Fibroblast of pulmonary artery (primary cell): ENCODE measurements at places on chromosomes 7 and 10.

GRCh38 chr10:78461333-78461732 is 427.7 kb downstream of the RPS24 start:
- DNase-seq = no peak

DNA sequence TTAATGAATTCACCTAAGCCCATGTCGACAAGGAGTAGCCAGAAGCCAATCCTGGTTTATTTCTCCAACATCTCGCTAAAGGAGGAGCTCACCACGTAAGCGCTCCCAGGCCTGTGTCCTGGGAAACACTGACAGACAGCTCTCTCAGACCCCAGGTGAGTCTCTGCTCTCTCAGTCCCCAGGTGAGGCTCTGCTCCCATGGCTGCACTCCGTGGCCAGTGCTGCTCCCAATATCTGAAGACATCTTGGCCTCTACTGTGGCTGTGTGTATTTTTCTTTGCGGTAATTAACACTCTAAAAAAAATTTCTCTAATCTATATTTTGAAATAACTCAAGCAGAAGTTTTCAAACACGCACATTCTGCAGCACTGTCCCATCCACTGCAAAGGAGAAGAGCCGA is 564.5 kb downstream of the PTPRN2 start:
- DNase-seq = no peak

GRCh38 chr10:97238855-97239254 is 53.1 kb upstream of the SLIT1 start:
- DNase-seq = no peak

GRCh38 chr7:55194522-55194921 is 170.6 kb upstream of the LANCL2 start:
- no peak for DNase-seq

GRCh38 chr10:30176182-30176581 is 116.8 kb upstream of the JCAD start:
- no peak for DNase-seq

GRCh38 chr10:42996588-42996987 is 80.3 kb upstream of the RET start:
- DNase-seq = no peak

DNA sequence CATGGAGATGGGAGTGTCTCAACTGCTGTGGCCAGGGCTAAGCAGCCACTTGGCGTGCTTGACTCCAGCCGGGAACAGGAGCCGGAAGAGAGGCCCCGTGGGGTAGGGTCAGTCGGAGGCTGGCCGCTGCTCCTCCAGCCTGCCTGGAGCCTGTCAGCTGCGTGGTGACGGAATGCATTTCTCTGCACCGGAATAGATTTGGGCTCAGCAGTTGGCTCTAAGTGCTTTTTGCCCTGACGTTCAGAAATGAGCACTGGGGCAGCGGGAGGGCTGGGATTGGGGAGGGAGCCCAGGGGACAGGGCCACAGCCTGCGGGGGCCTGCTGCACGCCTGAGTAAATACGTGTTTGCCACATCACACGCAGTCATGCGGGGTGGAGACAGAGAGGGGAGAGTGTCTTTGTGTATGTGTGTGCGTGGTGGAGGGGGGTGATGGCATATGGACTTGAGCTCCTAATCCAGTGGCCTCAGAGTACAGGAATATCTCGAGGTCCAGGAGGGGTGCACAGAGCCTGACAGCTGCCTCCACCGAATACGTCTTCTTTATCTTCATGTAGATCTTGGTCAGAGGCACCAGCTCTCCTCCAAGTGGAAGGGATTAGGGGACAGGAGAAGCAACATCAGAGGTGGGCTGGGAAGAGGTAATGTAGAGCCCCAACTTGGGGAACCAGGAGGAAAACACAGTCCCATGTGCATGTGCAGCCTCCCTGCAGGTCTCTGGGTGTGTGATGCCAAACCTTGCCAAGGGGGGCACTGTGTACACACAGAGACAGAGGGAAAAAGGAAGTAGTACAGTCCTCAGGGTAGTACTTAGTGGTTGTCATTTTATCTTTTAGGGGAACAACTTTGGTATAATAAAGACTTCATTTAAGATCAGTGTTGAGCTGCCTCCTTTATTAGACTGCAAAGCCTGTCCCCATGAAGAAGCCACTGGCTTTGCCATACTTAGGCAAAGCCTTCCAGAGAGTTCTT is 151.4 kb downstream of the CDH23 start:
- peak; percentile 64 for DNase-seq

GRCh38 chr7:1558181-1558811 is 2.3 kb upstream of the TMEM184A start:
- DNase-seq = no peak

- peak; percentile 53 for DNase-seq
Measured at GRCh38 chr7:55593515-55594318, 21.4 kb upstream of the VOPP1 start.

DNA sequence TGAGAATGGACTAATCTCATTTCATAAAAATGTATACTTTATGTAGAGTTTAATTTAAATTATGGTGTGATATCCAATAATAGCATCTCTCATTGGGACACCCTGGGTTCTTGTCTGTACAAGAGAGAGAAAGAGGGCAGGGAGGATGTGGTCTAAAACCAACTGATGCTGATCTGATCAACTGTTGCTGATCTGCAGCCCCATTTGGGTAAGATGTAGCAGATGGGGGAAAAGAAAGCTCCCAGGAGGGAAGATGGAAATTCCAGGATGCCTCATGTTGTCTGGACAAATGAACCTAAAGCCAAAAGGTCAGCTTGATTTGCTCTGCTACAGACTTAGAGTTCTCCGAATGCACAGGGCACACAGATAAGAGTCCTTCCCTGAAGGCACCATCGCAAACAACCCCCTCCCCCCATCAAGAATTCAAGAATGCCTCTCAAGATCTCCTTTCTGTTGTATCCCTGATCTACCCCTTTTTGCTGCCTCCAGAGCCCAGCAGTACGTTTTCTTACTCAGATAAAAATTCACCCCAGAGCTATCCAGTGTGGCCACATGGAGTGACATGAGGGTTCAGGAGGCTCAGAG is 171.4 kb upstream of the INHBA start:
- no peak for DNase-seq

- no peak for DNase-seq
Measured at GRCh38 chr7:156091519-156092080, 279.3 kb upstream of the SHH start.

DNA sequence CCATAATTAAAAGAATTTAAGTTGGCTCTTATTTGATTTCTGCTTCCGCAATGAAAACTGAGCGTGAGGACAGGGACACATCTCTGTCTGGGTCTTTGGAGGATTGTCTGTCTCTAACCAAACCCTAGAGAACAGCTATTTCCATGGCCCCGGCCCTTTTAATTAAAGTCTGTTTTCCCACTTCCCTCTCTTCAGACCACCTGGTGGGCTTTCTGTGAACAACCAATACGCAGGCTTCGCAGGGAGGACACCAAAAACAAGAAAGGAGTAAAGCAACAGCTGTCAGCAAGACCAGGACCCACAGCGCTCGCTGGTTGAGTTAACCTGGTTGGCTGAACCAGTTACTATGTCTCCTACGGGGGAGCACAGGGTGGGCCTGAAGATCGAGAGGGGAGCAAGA is 217.1 kb upstream of the FRMD4A start:
- no peak for DNase-seq

DNA sequence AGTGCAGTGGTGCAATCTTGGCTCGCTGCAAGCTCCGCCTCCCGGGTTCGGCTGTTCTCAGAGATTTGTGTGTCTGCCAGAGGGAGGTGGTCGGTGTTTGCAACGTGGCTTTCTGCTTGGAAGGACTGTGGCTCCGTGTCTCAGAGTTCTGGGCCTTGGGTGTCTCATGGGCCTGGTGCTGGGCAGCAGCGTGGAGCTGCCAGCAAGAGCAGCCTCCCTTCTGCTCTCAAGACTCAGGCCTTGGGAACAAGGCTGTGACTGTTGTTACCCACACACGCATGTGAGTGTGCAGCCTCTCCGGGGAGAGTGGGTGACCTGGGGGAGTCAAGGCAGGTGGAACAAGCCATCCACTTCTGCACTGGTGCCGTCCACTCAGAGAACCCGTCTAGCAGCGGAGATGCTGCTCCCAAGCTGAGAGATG is 52.0 kb downstream of the VIPR2 start:
- no peak for DNase-seq

GRCh38 chr10:3887885-3888476 is 103.0 kb upstream of the KLF6 start:
- DNase-seq = peak; percentile 96

GRCh38 chr10:9921544-9921943 is 1096.1 kb upstream of the CELF2 start:
- DNase-seq = no peak

- DNase-seq = no peak
Measured at GRCh38 chr10:78059906-78060702, 26.4 kb downstream of the RPS24 start.

DNA sequence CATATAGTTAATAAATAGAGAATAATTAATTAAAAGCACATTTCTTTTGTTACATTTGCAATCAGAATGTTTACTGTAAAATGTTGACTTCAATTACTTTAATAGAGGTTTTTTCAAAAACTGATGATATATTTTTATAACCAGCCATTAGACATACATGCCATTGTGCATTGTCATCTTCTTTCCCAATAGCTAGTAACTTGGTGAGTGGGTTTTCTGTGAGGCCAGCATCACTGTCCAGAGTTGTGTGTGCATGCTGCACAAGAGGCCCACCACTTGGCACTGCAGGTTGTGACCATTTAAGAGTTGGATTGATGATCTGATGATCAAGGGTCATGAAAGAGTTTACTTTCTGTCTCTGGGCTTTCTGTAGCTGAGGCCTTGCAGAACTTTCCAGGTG is 46.5 kb downstream of the TFEC start:
- peak; percentile 17 for DNase-seq

- DNase-seq = no peak
Measured at GRCh38 chr7:1187127-1187526, 27.1 kb upstream of the ZFAND2A start.

- no peak for DNase-seq
Measured at GRCh38 chr7:75995052-75995471, 667 bp upstream of the TMEM120A start.

DNA sequence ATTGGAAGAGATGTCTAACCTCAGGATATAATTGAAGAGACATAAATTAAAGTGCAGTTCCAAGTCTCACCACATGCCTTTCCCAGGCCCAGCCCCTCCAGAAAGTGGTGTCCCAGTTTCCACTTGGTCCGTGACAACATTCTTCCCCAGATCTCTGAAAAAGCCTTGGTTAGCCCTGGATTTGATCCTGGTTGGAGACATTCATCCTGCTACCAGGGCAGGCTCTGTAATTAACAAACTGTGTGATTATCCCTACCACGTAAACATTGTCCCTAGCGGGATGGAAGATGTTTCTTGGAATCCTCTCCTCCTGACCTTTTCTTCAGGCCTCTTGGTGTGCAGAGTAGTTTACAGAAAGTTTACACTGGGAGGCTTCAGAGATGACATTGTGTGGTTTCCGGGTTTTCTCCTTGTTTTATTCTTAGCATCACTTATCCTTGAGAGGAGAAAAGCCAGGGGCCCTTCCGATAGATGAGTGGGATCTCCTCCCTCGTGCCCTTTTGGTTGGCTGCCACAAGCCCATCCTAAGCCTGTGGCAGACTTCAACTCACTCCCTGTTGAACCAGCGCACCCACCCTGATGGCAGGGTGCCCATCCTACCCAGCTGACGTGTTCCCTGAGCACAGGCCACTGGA is 83.8 kb downstream of the COL13A1 start:
- peak; percentile 12 for DNase-seq

DNA sequence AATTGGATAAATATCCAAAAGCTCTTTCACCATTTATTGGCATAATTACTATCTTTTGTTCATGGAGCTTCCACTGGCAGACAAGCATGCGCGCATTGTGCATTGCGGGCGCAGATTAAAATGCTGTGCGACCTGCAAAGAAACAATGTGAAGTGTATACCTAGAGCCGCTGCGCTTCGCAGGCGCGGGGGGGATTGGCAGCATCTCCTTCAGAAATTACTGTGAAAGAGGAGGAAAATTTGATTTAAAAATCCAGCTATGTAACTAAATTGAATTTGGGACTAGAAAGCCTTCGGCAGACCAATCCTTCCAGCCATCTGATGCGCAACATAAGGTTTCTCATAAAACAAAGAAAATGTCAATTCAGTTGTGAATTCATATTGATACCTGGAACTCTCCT is 10.3 kb upstream of the NPM3 start:
- no peak for DNase-seq

DNA sequence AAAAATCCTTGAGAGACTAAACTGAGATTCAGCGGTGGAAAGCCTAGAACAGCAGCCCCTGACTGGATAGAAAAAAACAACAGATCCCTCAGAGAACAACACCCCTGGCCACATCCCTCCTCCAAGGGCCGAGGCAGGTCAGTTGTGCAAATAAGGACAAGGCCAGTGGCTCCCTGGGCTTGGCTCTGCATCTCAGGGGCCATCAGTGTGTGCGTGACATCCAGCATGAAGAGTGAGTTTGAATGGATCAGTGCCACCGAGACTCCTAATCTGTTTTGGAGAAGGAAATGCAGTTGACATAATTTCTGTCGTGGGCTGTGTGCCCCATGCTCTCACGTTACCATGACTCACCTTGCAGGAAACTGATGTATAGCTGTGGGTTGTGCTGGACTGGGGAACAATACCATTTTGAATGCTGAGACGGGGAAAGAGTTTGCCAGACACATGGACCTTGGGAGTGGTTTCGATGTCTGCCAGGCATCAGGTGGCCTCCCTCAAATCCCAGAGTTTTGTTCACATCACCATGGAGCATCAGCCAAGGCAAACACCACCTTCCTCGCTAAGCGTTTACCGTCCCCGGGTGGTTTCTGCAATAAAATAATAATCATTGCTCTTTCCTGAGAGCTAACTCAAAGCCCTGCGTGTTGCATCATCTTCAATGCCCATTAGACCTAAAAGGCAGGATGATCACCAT is 153.2 kb upstream of the FZD8 start:
- peak; percentile 59 for DNase-seq

DNA sequence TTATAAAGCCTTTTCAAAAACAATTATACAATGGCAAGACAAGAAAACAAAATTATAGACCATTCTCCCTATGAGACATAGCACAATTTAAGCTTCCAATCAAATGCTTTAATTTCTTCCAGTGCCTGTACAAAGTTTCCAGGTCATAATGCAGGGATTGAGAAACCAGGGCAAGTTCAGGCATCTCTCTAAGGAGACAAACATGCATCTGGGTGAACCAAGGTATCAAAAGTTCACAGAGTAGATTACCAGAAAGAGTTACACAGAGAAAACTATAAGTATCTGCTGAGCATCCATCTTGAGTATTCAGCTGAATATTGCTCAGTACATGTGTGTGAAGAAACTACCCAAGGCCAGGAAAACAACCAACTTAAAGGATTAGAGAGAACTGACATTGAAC is 89.1 kb downstream of the COL28A1 start:
- DNase-seq = no peak

DNA sequence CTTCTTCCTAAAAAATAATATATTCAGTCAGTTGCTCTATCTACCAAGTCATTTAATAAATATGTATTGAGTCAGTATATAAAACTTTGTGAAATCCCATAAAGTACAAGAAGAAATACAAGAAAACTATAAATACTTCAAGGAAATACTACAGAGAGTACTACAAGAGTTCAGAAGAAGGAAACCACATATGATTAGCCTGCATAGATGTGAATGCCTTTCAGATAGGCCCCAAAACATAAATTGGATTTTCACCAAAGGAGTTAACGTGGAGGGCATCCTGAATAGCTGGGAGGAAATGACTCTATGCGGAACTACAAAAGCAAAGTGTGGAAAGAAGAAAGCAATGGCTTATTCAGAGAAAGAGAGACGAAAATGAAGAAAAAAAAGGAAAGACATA is 120.1 kb downstream of the LRRN3 start:
- DNase-seq = peak; percentile 66
